Pancreas (tissue), 10 donors: ENCODE measurements at places on chromosomes 1 and 21.

DNA sequence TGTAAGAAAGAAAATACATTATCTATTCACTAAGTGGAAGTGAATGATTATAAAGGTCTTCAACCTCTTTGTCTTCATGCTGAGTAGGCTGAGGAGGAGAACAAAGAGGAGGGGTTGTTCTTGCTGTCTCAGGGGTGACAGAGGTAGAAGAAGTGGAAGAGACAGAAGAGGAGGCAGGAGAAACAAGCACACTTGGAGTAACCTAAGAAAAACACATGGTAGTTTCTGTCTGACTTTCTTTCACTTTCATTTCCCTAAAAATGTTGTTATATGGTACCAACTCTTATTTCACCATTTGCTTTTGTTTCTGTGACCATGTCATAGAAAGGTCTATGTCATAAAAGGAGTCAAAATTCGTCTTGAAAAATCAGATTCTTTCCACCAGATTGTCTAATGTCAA is 696.6 kb upstream of the BRINP3 start:
- H3K4me1 ChIP-seq, result no peaks in the 10 kb centered on the region
- no peaks in the 10 kb centered on the region for H3K27me3 ChIP-seq
- no peaks in the 10 kb centered on the region for H3K36me3 ChIP-seq
- no peak for DNase-seq
- H3K4me3 ChIP-seq, result no peak overlapping the region

GRCh38 chr1:207067665-207068064 is 14.6 kb downstream of the PFKFB2 start:
- H3K4me3 ChIP-seq, result no peak overlapping the region
- no peaks in the 10 kb centered on the region for H3K27me3 ChIP-seq
- no peaks in the 10 kb centered on the region for H3K4me1 ChIP-seq
- H3K36me3 ChIP-seq, result no peaks in the 10 kb centered on the region
- H3K27ac ChIP-seq, result no peak overlapping the region

DNA sequence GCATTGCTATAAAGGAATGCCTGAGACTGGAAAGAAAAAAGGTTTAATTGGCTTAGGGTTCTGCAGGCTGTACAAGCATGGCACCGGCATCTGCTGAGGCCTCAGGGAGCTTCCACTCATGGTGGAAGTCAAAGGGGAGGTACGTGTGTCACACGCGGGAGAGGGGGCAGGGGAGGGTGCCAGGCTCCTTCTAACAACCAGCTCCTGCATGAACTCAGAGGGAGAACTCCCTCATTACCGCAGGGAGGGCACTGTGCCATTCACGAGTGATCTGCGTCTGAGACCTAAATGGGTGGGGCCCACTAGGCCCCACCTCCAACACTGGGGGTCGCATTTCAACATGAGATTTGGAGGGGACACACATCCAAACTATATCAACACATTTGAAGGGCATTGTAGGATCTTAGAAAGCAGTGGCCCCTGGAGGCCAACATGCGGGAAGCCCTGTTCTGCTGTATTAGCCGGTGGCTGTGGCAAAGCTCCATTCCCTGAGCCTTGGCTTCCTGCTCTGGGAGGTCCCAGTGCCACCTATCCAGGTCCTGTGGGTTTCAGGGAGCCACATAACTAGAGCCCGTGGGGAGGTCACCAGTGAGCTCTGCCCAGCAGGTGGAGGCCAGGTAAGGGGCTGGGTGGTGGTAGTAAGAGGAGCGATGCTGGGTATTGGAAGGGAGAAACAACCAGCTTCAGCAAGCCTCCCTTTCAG is 10.0 kb downstream of the WNT3A start:
- H3K27me3 ChIP-seq, result no peaks in the 10 kb centered on the region
- DNase-seq, result no peak
- no peak overlapping the region for H3K4me3 ChIP-seq
- no peak overlapping the region for H3K27ac ChIP-seq
- H3K36me3 ChIP-seq, result no peaks in the 10 kb centered on the region
- H3K4me1 ChIP-seq, result no peaks in the 10 kb centered on the region

- no peak overlapping the region for H3K27ac ChIP-seq
- no peaks in the 10 kb centered on the region for H3K27me3 ChIP-seq
- H3K4me1 ChIP-seq, result no peaks in the 10 kb centered on the region
- H3K4me3 ChIP-seq, result no peak overlapping the region
- DNase-seq, result no peak
- H3K36me3 ChIP-seq, result no peaks in the 10 kb centered on the region
Measured at GRCh38 chr1:32863881-32864245, 6.8 kb downstream of the FNDC5 start.

DNA sequence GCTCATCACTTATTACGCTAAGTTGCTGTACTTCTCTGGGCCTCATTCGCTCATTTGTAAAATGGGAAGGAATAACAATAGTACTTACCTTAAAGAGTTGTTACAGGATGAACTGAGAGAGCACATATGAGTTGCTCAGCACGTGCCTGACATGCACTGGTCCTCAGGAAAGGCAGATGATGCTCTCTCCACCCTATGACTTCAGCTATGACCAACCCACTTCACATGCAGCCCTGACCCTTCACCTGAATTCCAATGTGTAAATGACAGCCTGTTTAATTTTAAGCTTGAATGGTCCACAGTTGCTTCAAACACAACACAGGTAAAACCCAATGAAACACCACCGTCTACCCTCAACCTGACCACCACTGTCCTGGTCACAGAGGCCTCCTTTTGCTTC is 32.9 kb downstream of the GADD45A start:
- no peak overlapping the region for H3K27ac ChIP-seq
- DNase-seq, result no peak
- H3K4me1 ChIP-seq, result peaks cover 17% of the 10 kb centered on the region
- H3K4me3 ChIP-seq, result no peak overlapping the region
- no peaks in the 10 kb centered on the region for H3K36me3 ChIP-seq

DNA sequence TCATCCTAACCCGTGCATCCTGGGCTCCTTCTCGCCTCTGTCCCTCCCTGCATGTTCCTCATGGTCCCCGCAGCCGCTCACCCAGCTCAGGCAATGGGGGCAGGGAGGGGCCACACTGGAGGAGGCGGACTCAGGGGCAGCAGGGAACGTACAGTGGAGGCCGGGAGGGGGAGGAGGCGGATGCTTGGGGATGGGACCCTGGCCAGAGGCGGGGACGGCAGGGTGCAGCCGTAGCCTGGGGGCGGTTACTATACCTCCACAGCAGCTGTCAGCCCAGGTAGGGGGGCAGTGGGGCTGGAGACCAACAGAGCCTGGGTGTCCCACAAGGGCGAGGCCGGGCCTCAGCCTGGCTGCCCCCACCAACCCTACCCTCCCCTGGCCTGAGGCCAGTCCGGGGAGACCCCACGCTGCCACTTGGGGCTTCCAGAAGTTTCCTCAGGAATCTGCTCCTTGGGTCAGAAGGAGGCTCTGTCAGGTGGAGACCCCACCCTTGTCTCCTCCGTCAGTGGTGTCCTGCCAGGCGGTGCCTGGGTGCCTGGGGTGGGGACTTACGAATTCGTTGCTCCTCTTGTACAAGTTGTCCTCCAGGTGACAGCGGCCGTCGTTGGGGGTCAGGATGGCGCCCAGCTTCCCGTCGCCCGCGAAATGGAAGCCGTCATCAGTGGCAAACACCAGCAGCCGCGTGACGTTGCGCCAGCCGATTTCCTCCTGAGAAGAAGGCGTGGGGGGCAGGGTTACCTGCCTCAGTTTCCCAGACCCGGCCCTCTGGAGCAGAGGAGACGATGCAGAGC is 20.7 kb downstream of the ITGB2 start:
- no peak for DNase-seq
- H3K4me3 ChIP-seq, result no peak overlapping the region
- H3K27ac ChIP-seq, result no peak overlapping the region
- H3K27me3 ChIP-seq, result no peaks in the 10 kb centered on the region

DNA sequence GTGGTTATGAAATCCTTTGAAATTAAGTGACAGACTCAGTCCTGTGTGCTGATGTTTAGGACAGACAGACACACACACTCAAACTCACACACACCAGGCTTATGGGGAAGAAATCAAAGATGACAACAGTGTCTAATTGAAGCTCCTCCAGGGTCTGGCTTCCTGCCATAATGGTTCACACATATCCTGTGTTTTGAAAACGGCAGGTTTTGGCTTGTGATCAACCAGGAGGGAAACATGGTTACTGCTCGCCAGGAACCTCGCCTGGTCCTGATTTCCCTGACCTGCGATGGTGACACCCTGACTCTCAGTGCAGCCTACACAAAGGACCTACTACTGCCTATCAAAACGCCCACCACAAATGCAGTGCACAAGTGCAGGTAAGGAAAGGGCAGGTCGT is 4.6 kb downstream of the MTARC1 start:
- H3K4me3 ChIP-seq, result no peak overlapping the region
- H3K27ac ChIP-seq, result no peak overlapping the region
- H3K4me1 ChIP-seq, result no peaks in the 10 kb centered on the region
- no peak for DNase-seq
- no peaks in the 10 kb centered on the region for H3K36me3 ChIP-seq
